Activated CD4-positive, alpha-beta T cell treated with anti-CD3 and anti-CD28 coated beads, Interleukin-2, amount 50 U/mL, for 1 hour (primary cell): ENCODE measurements at places on chromosomes 1 and 21.

DNA sequence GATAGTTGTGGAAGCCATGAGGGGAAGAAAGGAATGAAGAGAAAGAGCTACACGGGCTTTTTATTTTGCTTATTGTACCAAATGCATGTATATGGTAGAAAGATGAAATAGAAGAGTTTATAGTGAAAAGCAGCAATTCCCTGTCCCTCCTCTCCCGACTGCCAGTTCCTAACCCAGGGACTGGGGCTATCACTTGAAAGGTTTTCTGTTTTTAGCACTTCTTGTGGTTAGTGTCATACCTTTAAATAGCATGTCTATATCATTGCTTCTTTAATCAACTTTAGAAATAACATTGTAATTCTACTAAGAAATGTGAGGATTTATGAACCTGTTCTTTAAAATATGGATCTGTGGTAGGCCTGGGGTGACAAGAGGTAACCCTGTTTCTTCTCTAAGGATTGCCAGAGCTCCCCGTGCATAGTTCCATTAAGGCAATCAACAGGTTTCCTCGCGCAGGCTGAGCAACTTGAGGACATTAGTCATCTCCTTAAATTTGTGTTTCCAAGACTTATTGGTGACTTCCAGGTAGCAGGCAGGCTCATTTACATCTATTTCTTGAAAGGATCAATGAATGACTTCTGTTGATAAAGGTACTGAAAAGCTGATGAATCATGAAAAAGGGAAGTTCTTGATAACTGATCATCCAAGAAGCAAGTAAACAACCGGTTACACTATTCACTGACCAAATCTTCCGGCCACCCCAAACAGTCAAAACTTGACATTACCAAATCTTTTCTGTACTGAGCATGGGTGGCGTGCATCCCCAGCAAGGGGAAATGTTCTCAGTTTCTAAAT lies 37.8 kb upstream of the S1PR1 start:
- DNase-seq: no peak

DNA sequence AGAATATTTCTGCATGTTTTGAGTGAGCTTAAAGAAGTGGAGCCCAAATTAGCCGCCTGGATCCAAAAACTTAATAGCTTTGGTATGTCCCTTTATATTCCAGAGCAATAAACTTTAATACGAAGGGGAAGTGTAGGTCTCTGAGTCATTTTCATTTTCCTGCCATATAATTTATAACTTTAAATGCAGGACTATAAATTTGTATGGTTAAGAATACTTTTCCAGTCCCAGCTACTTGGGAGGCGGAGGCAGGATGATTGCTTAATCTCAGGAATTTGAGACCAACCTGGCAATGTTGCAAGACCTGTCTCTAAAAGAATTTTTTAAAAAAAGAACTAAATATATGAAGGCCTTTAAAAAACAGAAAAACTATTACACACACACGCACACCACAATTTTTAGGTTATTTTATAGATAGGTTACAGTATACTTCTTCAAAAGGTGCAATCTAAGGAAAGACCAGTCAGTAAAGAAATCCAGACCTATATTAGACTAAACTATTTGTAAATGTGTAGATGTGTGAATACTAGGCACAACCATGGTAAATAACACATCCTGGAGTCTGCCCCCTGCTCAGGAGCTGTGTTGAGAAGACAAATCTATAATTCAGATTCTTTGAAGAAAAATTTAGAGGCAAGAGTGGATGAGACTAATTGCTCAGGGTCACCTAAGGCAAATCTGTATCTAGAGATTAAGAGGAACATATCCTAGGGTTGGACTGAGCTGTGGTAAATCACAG lies 80.3 kb downstream of the TTC3 start:
- DNase-seq: no peak

GRCh38 chr1:201506557-201507359 lies at the start of gene CSRP1:
Gene CSRP1, minus strand, starts transcription at chr1:201507123. Its CDS starts 10,820 bp downstream, at chr1:201496303.
- peak; percentile 80 for DNase-seq

DNA sequence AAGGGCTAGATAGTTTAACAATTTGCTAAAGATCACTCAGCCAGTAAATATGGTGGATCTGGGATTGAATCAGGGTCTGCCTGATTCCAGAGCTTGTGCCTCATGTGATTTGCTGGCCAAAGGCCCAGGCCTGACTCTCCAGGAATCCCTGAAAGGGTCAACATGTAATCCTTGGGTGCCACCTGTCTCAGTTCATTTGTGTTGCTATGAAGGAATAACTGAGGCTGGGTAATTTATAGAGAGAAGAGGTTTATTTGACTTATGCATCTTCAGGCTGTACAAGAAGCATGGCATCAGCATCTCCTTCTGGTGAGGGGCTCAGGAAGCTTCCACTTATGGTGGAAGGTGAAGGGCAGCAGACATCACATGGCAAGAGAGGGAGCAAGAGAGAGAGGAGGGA lies 144.9 kb downstream of the FCRL5 start:
- no peak for DNase-seq

- no peak for DNase-seq
Observed at GRCh38 chr1:19442154-19443096, 42.9 kb downstream of the CAPZB start.

GRCh38 chr1:1118876-1119220 lies 3.0 kb upstream of the C1orf159 start:
- DNase-seq: no peak

DNA sequence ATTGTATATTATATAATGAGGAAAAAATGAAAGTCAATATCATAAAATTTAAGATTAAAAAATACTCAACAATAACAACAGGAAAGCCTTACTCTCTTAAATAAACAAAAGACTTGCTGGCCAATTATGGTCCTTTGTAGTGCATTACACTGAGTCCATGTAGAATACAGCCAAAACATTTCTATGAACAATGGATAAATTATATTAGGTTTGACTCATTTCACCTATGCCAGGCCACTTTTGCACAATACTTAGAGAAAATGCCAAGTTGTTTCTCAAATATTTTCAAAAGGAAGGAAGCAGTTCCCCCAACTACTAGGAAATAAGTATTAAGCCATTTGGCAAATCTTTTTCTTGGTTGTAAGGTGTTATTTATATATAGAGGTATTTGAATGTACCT lies 19.8 kb upstream of the UCK2 start:
- no peak for DNase-seq

GRCh38 chr1:8643542-8644536 lies 173.6 kb downstream of the RERE start:
- DNase-seq: no peak

- no peak for DNase-seq
Observed at GRCh38 chr1:158035014-158035413, 41.6 kb downstream of the KIRREL1 start.

DNA sequence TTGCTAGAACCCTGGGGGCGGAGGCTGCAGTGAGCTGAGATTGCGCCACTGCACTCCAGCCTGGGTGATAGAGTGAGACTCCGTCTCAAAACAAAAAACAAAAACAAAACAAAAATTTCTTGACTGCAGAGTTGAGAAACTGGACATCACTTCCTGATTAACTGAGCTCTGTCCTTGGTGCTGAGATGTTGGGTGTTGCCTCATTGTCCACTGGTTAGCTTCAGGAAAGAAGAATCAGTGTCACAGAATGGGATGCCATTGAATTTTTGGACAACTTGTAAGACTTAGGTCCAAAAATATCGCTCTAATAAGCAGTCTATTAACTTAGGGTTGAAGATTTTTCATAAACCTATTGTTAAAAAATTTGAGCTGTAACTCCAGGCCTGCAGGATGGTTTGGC lies 23.8 kb upstream of the KCNA10 start:
- DNase-seq: no peak

- no peak for DNase-seq
Observed at GRCh38 chr21:31500071-31500470, 156.0 kb upstream of the TIAM1 start.

DNA sequence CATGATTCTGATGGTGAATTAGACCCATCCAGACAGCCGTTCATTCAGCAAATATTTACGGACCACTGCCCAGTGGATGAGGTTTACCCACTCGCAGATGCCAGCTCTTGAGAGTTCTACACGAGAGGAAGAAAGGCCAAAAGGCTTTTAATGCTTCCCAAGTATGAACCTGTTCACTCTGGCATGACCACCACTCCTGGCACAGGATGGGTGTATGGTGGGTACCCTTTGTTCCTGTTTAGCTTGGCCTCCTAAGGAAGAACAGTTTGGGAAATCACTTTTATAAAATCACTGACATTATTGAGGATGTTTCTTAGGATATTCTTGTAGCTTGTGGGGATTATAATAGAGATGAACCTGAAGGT lies 67.2 kb downstream of the HMGB4 start:
- DNase-seq: no peak

DNA sequence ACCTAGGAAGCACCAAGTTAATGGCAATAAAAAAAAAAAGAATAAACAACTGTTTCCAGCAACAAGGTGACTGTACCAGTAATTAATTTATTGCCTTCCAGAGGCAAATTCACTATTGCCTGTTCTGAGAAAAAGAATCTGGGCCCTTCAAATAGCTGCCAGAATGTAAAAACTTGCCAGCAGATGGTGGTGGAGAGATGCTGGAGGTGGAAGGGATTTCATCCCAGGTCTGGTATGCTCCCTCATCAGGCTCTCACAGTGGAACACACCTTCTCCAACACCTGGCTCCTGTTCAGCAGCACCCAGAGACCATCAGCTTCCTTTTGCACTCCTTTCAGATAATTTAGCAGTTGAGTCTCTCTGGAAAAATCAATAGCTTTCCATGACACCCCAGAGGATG lies 792.9 kb upstream of the ADAMTS5 start:
- no peak for DNase-seq

DNA sequence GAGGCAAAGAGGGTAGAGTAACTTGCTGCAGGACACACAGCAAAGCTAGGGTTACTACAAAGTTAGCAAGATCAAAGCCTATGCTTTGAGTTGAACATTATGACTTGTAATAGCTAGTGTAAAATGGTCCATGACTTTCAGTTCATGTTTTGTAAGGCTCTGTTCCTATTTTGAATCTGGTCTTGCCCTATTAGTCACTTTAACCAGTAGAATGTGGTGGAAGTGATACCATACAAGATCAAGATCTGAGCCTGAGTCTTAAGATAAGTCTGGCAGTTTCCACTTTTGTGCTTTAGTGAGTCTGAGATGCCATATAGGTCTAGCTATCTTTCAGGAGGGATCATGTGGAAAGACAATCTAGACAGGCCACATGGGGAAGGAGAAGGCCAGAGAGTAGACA lies 282.1 kb upstream of the BRINP3 start:
- DNase-seq: no peak

DNA sequence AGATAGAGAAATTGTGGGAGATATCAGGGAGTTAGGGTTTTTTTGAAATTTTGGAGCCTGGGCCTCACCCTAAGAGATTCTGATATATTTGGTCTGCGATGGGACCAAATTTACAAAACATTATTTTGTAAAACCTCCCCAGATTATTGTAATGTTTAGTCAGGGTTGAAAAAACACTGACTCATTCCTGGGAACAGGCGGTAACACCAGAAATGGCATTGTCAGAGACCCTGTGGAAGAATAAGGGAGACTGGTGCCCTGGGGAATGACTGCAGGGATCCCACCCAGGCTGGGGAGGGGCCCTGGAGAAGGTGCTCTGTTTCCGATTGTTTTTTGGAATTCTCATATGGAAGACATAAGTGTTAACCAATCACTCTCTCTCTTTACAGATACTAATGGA lies 13.1 kb upstream of the STRIP1 start:
- DNase-seq: no peak

GRCh38 chr1:10785728-10786638 lies 10.5 kb downstream of the CASZ1 start:
- no peak for DNase-seq

DNA sequence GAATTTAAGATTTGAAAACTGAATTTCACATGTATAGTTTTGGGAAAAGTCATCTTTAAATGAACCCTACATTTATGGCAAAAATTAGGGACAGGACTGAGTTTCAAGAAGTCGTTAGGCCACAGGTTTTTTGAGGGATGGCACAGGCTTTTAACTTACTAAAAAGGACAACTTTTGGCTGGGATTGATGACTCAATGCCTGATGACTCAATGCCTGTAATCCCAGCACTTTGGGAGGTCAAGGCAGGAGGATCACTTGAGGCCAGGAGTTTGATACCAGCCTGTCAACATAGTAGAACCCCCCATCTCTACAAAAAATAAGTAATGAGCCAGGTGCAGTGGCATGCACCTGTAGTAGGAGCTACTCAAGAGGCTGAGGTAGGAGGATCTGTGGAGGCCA lies 15.9 kb downstream of the UCK2 start:
- DNase-seq: no peak

- DNase-seq: no peak
Observed at GRCh38 chr1:22799971-22800370, 89.3 kb downstream of the EPHB2 start.

DNA sequence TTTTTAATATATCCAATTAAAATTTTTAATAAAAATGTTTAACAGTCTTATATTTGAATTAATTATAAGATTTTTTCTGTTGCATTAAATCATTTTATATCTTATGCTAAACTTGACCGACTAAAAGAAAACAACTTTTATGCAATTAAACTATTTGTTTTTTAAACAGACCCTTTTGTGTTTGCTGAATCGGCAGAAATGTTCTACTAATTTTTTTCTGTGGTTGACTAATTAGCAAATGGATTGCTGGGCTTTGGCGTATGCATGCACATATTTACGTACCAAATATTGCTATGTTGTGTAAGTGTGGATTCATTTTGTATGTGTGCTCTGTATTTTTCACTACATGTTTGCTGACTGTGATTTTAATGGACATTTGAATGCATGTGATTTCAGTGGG lies 174.8 kb downstream of the PBX1 start:
- DNase-seq: no peak

DNA sequence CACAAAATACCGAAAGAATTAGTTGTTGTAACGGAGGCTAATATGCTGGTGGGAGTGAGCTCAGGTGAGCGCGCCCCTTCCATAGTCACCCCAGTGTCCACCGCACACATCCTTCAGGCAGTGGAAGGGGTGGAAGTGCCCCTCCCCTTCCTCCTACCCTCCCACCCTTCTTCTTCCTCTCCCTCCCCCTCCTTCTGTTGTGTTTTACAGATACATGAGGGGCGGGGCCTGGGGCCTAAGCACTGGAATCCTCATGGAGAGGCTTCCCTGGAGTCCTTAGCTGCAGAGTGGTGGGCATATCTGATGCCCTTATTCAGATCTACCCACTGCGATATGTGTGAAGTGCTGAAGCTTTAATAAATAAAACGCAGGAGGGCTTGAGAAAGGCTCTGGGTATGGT lies 10.3 kb upstream of the ADARB1 start:
- no peak for DNase-seq

DNA sequence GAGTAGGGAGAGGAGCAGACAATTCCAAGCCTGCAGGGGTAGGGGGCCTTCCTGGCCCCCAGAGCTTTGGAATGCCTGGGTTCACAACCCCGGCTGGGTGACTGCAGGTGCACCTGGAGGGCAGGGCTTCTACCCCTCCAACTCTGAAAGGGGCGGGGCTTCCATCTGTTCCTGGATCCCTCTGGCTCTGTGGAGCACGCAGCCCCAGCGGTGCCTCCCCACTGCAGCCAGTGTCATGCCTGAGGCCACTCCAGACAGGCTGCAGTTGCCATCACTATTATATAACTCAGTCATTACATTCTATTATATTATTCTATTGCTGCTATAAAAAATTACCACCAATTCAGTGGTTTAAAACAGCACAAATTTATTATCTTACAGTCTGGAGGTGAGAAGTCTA lies 12.5 kb upstream of the FNBP1L start:
- DNase-seq: no peak
